Esophagus muscularis mucosa (tissue), 4 donors: ENCODE measurements at places on chromosomes 7 and 10.

GRCh38 chr10:114000457-114001010, 43.1 kb upstream of the ADRB1 start:
- no peak for DNase-seq

DNA sequence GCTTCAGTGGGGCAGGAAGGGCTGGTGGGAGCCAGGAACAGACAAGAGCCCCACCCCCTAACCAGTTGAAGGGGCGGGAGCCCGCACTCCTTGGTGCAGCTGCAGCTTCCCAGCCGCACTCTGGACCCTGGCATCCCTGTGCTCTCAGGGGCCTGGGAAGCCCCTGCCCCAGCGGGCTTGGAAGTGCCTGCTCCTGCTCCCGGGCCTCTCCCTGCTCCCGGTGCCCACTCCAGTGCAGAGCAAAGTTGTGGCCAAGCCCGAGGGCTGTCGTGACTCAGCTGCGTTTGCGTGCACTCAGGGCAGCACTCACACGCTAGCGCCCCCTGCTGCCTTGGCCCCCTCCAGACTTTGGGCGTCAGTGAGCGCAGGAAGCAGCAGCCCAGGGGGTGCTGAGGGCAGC, 883.8 kb downstream of the LRMDA start:
- DNase-seq: no peak

DNA sequence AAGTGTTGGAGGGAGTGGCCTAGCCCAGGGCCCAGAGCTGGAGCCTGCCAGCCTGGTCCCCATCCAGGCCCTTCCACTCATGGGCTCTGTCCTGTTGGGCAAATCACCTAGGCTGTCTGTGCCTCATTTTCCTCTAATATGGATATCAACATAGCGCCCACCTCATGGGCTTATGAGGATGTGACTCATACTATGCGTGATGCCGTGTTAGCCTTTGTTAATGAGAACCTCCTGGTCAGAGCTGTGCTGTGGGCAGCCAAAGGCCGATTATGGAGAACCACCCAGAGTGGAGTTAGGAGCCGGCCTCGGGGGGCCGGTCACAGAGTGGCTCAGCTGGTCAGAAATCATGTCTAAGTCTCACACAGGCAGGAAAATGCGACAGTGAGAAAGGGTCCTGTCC, 306.4 kb downstream of the PAXIP1 start:
- DNase-seq: no peak

DNA sequence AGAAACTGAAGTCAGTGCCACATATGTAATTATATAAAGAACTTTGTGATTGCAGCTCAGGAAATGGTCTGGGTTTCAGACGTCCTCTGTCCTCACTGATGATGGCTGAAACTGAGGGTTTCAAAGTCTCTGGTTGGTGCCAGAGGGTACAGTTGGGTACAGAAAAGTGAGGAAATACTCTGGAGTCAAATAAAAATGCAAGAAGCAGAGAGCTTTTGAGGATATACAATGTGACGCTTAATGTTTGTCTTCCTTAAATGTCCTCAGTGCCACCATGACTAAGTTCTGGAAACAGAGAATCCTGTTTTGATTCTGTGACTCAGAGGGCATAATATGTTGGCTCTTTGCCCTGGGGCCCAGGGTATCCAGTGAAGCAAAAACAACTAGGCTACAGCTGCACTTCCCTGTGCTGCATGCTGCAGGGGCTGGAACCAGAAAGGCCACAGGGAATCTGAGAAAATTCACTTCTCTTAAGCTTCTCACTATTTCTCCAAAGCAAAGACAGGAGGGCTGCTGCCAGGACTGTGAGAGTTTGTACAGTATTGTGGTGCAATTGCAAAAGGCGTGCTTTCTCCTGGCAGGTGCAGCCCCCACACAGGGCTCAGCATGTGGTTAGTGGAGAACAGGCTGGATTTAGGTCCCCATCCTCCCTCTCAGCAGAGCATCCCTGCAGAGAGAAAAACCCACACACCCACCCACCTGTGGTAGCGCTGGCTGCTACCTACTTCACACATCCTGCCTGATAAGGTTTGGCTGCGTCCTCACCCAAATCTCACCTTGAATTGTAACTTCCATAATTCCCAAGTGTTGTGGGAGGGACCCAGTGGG, 169.5 kb upstream of the SVIL start:
- DNase-seq: no peak

- no peak for DNase-seq
Measured at GRCh38 chr10:71727105-71727737, 7.6 kb upstream of the C10orf105 start.

DNA sequence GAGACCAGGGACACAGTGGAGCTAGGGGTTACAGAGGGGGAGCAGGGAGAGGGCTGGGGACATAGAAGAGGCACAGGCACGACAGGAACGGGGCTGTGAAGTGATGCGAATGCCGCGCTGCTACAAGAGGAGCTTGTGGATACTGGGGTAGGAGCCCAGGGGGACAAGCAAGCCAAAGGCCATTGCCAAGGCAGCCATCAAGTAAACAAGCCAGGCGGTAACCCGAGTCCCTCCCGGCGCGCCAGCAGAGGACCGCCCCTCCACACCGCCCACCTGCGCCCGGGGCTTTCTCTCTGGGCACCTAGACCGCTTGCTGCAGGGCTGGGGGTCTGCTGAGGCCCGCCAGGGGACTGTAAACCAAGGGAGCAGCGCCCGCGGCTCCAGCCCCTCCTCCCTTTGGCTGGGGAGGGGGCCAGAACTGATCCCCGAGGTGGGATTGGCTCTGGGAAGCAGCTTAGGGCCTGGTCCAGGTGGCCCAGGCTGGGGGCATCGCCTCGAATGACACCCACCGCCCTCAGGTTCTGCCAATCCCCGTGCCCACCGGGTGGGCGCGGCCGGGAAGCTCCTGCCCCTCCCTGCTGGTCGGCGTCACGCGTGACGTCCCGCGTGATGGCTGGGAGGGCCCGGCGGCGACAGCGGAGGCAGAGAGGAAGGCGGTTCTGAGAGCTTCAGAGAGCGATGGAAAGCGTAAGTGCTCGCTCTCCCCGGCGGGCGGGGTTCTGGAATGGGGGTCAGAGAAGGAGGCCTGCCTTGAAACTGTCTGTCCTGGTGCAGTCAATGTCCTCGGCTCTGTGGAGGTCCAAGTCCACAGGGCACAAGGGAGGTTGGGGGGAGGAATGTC, 982 bp downstream of the SFXN3 start:
- DNase-seq: peak; percentile 95

DNA sequence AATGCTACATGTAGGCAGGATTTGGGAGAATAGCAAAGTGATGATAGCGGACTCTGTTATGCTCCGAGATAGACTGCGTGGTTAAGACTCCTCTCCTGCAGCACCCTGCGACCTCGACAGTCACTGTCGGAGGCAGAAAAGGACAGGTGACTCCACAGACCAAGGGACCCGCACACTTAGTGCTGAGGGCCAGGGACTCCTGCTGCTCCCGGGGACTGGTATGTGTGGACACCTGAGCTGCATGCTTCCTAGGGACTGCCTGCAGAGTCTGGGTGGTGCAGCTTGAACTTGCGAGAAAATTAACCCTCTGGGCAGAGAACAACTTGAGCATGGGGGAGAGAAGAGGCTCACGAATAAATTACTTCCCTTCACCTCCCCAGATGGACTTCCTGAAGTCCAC, 407.1 kb upstream of the PFKP start:
- no peak for DNase-seq

- DNase-seq: no peak
Measured at GRCh38 chr10:85658518-85658917, 708.1 kb downstream of the GRID1 start.

DNA sequence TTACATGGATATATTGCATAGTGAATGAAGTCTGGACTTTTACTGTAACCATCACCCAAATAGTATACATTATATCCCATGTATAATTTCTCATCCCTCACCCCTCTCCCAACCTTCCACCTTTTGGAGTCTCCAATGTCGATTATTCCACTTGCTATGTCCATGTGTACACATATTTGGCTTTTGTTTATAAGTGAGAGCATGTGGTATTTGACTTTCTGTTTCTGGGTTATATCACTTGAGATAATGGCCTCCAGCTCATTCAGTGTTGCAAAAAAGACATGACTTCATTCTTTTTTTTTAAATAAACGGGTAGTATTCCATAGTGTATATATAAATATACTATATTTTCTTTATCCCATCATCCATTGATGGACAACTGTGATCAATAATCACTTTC, 288.6 kb upstream of the BMPER start:
- DNase-seq: no peak

DNA sequence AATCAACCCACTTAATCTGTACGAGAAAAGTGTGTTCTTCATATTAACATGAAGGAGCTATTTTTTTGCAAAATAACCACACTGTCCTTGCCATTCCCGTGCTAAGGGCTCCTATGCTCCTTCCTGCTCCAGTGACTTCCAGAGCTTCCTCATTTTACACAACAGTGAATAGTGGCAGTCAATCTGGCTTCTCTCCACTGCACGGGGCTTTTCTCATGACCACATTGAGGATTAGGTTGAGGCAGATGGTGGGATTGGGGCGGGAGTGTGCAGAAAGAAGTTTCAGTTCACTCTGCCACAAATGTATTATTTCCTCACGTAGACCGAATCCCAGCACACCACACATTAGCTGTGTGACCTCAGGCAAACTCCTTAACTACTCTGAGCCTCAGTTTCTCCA, 235.1 kb downstream of the ARHGAP12 start:
- no peak for DNase-seq

DNA sequence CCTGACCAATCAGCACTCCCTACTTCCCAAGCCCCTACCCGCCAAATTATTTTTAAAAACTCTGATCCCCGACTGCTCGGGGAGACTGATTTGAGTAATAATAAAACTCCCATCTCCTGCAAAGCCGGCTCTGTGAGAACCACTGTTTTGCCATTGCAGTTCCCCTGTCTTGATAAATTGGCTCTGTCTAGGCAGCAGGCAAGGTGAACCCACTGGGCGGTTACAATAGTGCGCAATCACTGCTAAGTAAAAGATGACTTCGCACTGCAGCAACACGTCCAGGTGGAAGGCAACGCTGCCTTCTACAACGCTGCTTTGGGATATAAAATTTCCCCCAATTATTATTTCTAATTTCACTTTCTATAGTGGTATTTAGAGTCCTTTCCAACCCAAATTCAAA, 8.9 kb downstream of the SLC37A3 start:
- no peak for DNase-seq

DNA sequence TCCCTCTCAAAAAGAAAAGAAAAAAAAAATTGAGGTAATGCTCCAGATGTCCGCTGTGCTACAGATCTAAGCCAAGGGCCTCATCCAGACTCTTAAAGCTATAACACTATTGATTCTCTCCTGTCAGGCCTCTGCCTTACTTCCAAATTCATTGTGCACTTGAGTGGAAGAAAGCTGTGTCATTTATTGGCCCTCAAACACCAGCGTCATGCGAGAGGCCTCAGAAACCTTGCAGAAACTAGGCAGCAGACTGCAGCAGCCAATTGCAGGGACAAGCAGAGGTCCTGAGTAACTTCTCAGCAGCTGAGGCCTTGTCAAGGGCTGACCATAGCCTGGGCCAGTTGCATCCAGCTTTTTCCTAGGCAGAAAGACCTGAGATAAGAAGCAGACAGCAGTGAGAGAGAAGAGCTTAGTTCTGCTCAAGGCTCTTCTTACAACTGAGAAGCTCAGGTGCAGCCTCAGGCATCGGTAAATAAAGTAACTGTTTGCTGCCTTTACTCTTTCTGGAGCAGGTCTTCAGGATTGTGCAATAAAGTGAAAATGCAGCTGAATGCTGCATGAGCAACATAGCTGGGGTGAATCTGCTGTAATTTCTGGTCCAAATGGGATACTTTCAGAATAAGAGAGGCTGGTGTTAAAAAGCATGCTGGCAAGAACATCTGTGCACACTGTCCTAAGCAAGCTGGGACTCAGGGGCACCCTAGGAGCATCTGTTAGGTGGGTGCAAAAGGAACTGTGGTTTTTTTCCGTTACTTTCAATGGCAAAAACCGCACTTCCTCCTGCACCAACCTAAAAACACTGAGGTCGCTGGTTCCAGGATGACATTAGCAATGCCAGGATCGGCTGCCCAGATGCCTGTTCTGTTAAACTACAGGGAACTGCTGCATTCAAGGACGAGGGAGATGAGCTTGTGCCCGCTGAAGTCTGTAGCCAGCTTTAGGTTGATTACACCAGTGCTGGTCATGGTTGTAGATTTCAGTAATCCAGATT, 181.8 kb upstream of the PFKP start:
- no peak for DNase-seq

- DNase-seq: no peak
Measured at GRCh38 chr10:49502358-49502757, 36.6 kb downstream of the ERCC6 start.

GRCh38 chr10:36462194-36462593, 663.2 kb upstream of the ANKRD30A start:
- no peak for DNase-seq

GRCh38 chr10:101840102-101840684, 3.4 kb downstream of the KCNIP2 start:
- no peak for DNase-seq

DNA sequence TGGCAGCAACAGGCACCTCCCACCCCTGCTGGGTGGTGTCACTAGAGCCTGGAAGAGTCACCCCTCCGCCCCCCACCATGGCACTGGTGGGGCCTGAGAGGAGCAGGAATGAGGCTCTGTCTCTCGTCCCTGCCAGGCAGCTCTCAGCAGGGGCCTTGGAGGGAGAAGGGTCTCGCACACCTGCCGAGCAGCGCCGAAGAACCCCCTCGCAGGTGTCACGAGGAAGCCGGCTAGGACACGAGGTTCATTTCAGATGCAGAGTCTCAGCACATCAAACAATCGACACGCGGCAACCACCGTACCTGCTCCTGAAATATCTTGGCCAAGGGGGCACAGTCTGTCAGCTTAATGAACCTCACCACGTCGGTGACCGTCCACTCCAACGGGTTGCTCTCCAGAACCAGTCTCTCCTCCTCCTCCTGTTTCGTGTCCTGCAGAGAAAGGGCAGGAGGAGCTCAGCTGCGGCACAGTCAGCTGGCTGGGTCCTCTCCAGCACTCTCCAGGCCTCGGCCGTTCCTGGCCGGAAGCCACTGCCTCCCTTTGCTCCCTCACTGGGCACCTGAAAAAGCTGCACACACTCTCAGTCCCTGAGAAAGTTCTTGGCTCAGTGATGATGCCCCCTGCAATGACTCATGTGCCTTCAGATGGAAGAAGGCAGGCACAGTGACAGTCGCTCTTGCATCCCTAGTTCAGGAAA, 240.1 kb downstream of the SFMBT2 start:
- no peak for DNase-seq

DNA sequence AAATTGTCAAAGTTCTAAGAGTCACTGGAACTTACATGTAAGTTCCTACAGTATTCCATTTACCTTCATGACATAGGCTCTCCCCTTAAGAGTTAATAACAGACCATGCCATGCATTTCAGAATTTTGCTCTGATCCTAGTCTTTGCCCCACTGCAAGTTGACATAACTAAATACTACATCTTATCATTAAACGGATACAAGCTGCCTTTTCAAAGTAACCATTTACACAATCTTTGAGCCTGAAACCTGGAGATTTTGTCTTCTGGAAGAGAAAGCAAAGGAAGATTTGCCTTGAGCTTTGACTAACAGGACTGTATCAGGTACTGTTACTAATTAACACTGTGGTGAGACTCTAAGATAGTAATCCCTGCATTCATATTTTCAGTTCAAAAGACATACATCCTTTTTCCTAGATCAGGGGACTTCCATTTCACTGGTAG, 9.3 kb upstream of the AKR1D1 start:
- DNase-seq: no peak
